Stimulated activated CD4-positive, alpha-beta T cell treated with anti-CD3 and anti-CD28 coated beads, Interleukin-12 subunit alpha, Interleukin-12 subunit beta, amount 100 ng/mL, for 24 hours (primary cell): ENCODE measurements at places on chromosomes 6 and 20.

GRCh38 chr6:4935486-4935885 is 68.4 kb downstream of the RPP40 start:
- DNase-seq: no peak

- DNase-seq: no peak
These were observed 369.4 kb upstream of the IMPG1 start for GRCh38 chr6:76441875-76442274.

GRCh38 chr6:137883400-137884148 is 16.5 kb downstream of the TNFAIP3 start:
- DNase-seq: no peak

DNA sequence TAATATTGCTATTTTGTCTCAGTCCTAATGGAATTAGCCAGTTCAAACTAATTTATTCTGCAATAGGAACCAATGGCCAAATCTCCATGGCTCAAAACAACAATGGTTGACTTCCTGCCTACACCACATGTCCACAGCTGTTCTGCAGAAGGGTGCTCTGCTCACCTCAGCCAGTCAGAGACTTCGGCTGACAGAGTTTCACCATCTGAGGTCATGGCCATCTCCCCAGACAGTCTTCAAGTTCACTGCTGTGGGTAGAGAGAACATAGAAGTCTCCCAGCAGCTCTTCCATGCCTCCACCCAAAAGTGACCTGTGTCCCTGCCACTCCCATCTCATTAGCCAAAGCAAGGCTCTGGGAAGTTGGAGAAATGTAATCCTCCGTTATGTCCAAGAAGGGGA is 65.1 kb upstream of the FOXC1 start:
- DNase-seq: no peak

GRCh38 chr20:15033891-15034290 is 696.5 kb upstream of the FLRT3 start:
- DNase-seq: no peak

DNA sequence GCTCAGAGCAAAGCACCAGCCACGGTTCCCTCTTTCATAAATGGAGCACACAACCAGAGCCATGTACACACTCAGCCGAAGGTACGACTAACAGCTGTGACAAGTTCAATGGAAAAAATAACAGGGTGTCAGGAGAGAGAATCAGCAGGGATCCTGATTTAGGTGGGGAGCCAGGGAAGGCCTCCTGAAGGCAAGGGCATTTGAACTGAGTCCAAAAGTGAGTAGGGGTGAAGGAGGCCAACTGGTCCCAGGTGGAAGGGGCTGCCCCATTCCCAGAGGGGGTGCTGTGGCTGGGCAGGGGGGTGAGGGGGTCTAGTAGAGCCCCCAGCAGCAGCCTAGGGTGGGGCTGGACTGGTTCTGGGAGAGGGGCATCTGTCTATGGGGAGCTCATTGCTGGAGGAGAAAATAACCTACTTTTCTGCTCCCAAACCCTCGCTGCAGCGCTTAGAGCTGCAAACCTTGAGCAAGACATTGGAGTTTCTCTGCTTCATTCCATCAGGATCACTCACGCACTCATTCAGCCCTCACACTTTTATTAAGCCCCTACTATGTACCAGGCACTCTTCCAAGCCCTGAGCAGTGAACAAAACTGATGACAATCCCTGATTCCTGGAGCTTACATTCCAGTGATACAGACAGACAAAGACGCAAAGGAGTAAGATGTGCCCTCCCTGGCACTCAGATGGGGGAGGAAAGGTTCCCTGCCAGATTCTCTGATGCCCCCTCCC is 113.5 kb downstream of the TOX2 start:
- DNase-seq: no peak

GRCh38 chr6:24089736-24090135 is 36.3 kb upstream of the NRSN1 start:
- no peak for DNase-seq

DNA sequence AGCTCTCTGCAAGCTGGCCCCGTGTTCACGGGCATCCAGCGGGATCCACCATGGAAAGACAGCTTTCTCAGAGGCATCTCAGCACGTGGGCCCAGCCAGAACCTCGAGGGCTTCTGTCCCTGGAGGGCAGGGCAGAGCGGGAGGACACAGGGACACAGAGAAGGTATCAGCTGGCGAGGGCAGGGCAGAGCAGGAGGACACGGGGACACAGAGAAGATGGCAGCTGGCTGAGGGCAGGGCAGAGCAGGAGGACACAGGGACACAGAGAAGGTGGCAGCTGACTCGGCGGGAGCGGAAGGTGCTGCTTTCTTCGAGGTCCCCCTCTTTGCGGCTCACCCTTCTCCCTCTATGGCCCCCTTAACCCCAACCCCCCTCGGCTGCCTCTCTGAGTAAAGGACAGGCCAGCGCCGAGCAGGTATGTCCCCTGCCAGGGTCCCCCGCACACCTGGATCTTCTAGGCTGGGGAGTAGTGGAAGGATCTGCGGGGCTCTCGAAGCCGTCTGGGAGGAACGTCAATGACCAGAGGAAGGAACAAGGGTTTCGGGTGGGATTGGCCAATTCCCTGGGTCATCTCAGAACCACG is 28.9 kb upstream of the BHLHE23 start:
- DNase-seq: no peak

DNA sequence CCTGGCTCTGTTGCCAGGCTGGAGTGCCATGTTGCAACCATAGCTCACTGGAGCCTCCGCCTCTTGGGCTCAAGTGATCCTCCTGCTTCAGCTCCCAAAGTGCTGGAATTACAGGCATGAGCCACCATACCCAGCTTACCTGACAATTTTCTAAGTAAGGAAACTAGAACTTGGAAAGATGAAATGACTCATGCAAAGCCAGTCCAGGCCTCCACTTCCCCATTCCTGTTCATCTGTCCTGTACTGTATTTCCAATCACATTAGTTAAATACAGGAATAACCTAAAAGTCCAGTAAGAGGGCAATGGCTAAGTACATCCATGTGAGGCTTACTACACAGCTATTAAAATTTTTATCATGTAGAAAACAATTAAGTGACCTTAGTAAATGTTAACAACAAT is 8.3 kb upstream of the ADGB start:
- DNase-seq: no peak

GRCh38 chr20:46062151-46062550 is 27.6 kb downstream of the NCOA5 start:
- DNase-seq: no peak

GRCh38 chr20:49835031-49835430 is 22.4 kb downstream of the SLC9A8 start:
- no peak for DNase-seq

DNA sequence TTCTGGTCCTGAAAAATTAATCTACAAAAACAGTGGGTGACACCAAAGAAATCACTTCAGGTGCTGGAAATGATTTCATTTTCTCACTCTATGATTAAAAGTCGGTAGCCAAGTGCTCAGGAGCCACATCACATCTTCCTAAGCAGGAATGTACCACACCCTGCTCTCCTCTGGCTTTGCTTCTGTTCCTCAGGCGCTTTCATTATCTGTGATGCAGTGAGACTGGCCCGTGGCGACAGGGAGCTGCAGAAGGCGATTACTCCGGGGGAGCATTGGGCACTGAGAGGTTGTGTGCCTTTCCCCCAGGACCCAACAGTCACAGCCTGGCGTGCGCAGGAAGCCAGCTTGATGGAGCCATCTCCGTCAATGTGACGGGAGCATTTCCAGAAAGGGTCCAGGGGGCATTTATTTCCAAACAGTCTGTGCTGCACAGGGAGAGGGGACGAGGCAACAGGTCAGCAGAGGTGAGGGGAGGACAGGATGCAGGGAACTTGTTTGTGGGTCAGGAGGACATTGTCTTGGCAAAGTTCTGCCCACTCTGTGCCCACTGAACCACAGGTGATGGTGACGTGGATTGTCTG is 5.6 kb upstream of the ZNF831 start:
- no peak for DNase-seq

- no peak for DNase-seq
These were observed 339.1 kb upstream of the RSPO3 start for GRCh38 chr6:126779331-126779730.

DNA sequence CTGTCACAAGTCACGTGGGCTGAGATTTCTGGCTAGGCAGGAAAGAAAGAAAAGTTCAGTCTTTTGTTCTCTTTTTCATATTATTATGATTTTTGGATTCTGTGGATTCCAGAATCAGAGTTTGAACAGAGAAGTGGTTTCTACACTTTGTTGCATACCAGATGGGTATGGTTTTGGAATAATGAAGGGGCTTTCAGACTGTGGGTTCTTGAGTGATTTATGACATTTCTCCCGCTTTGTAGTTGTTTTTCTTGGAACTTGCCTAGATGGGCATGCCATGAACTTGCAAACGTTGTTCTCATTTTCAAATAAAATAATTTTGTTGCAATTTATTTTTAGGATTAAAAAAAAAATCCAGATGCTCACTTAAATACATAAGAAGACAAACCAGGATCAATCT is 34.4 kb downstream of the CBFA2T2 start:
- no peak for DNase-seq

DNA sequence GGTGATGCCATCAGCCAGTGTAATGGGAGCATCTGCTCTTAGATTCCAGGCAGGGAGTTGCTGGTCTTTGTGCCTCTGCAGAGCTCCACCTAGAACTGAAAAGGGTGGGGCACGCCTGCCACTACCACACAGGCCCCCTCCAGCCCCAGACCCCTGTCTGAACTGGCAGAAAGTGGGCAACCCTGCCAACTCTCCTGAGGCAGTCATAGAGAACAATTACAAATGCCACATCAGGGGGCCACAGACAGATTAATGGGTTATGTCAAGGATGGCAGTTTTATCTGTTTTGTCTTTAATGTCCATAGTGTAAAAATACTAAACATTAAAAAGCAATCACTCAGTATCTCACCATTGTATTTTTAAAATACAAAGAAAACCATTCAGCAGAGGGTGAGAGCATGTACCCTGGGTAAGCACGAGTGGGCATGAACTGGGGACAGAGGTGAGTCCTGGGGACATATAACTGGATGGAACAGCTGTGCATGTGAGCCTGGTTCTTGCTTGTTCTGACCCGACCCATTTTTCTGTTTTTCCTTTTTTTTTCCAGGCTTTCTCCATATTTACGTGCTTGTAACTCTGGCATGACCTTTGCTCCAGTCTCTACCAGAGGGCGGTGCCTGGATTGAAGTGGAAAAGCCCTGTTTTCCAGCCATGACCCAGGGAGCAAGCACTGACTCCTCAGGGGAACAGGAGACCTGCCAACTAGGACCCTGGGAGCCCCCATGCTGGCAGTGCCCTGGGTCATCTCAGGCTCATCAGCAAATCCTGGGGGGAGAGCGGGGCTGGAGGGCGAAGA is 8.2 kb downstream of the TRAF3IP2 start:
- no peak for DNase-seq

DNA sequence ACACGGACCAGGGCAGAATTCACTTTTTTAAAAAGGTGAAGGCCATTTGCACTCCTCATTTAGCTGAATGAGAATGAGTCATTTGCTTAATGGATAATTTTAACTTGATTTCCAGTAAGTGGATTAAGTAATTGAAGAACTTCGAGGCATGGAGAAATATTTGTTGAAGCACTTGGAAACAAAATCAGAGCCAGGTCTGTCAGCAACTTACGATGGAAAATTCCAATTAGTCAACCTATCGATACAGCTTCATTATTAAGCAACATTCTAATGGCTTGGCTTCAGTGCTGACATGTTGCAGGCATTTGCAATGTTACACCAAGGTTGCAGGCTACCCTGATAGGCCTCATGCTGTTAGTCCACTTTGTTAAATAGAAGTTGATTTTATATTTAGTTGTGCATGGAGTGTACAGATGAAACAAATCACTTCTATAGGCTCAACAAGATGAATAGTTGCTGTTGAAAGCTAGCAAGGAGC is 423.5 kb upstream of the SLC35B3 start:
- no peak for DNase-seq

GRCh38 chr6:154715446-154715845 is 17.8 kb upstream of the SCAF8 start:
- no peak for DNase-seq

- peak; percentile 67 for DNase-seq
These were observed 26.0 kb downstream of the PTGIS start for GRCh38 chr20:49541733-49542513.

DNA sequence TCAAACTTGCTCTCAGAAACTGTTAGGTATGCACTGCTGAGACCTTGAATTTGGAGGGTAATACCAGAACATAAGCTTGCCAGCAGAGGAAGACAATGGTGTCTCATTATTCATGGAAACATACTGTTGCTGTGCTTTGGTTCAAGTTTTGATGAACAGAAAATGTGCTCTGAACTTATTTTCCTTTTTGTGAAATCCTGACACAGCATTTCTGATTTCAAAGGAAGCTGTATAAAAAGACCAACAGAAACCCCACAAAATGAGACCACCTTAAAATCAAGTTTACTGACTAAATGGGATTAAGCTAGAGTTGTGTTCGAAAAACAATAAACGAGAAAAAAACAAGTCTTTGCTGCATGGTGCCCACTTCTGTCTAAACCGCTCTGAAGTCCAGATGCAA is 70.3 kb downstream of the PRDM1 start:
- no peak for DNase-seq

DNA sequence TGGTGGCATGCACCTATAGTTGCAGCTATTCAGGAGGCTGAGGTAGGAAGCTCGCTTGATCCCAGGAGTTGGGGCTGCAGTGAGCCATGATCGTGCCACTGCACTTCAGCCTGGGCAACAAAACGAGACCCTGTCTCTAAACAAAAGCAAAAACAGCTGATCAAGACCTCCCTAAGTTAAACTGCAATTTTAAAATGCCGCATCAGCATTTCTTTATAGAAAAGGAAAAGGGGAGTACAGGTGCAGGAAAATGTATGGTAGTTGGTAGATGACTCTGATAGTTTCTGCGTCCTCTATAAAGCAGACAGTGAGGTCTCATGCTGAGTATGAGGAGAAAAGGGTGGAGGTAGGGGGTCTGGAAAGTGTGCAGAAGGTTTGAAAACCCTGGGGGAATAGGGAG is 8.9 kb upstream of the TBCC start:
- no peak for DNase-seq

DNA sequence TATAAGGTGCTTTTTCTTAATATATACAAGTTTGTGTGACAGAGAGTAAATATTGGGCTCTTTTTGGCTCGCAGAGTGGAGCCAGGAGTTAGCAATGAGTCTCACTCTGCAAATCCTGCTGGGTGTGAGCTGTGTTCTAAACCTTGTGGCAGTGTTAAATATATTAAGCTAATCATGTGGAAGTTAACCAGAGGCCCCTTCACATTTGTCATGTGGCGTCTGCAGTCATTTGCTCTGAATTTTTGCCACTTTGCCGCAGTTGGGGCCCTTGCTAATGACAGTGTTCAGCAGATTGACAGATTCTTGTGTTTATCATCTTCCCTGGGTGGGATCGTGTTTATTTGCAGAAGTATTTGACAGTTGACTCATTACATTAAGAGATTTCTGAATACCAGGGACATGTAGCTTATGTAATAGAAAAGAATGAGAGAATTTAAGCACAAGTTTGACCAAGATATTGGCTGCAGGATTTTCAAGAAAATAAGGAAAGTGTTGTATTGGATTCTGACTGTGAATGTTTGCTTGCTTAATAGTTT is 37.9 kb downstream of the SPATA2 start:
- no peak for DNase-seq

GRCh38 chr6:46983007-46983411 is 59.1 kb downstream of the ADGRF1 start:
- no peak for DNase-seq

GRCh38 chr6:123529058-123529457 is 107.7 kb downstream of the TRDN start:
- DNase-seq: no peak

GRCh38 chr20:47660983-47661700 is 124.1 kb downstream of the SULF2 start:
- DNase-seq: no peak
